ENCODE measurements at places on chromosomes 5 and 9. TPM values are rescaled to one million over a fixed set of nuclear protein-coding genes. Genes with fewer than 3 reads are reported as not detected.

Gene FBP2
- 5.5 TPM for total RNA-seq

Gene NIPAL4
- 11.9 TPM for total RNA-seq

Gene CENPH
- 8.7 TPM for total RNA-seq

Gene OGN
- total RNA-seq: 281 TPM

Gene ACTBL2
- 5.8 TPM for total RNA-seq

Gene CFAP77
- not detected for total RNA-seq

Gene PPP2R2B
- 2.2 TPM for total RNA-seq

Gene PIP5KL1
- total RNA-seq: 1.2 TPM

Gene CARTPT
- not detected for total RNA-seq

Gene SLC36A2
- 0.20 TPM for total RNA-seq
